D721Med (cell line): ENCODE measurements at places on chromosomes 3 and 15.

GRCh38 chr15:33142708-33143107, 51.8 kb downstream of the FMN1 start:
- DNase-seq, result no peak

DNA sequence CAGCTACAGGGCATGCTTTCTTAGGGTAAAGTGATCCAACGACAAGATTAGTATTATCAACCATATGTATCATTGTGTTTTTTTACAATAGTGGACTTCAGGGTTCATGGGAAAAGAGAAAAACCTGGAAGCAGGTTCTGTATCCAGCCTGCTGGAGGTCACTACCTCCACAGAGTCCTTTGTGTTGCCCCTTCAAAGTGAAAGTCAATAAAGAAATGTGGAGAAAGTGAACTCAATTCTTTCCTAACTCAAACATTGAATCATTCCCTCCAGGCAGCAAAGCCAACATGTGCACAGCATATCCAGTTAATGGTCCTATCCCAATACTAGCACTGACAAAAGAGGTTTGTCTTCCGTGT, 45.4 kb downstream of the FGF7 start:
- no peak for DNase-seq

GRCh38 chr3:84442533-84442932, 516.3 kb upstream of the CADM2 start:
- no peak for DNase-seq

DNA sequence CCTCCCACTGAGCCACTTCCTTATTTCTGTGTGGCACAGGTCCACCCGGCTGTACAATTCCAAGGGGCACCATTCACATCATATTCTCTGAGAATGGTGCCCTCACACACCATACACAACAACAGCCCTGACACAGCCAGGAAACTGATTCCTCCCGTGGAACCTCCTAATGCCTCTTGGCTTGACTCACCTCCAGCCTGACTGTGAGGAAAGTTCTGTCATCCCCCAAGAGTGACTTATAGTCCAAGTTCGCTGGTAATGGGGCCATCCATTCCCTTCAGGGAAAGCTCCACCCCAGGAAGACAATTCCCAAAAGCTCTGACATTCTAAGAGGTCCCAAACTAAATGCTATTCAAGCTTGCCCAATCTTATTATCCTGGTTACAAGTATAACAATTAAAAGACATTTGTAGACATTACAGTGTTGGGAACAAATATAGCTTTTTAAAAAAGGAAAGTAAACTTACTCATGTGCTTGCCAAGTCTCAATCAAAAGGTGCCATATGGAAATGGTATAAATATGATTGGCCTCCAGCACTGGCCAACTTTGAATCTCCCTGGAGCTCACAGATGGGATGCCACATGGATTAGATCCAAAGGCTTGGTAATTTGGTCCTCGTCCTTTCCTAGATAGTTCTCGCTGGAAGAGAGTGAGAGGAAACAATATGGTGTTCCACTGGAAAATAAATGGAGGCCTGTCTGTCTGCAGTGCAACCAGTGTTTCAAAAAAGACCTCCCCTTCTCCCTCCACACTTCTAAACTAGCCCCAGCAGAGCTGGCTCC, 56.3 kb upstream of the PSMD6 start:
- DNase-seq, result no peak

GRCh38 chr3:63364495-63364894, 86.4 kb downstream of the SYNPR start:
- DNase-seq, result no peak

DNA sequence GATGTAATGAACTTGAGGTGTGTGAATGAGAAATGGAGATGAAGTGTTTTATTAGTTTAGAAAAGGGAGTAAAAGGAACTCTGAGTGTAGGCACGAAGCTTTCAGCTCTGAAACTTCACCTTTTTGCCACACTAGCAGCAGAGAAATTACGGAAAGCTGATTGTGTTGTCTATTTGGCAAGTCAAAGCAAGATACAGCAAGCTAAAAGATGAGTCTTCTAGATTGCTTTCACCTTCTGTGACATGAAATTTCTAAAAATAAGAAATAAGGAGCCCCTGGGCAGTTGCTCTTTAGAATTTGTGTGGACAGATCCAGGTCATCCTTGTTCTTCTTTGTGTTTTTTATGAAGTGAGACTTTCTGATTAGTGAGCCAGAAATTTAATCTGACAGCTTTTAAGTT, 143.4 kb downstream of the FNDC3B start:
- DNase-seq, result no peak

- no peak for DNase-seq
These were observed 23.5 kb downstream of the CHP1 start for GRCh38 chr15:41254560-41254959.

DNA sequence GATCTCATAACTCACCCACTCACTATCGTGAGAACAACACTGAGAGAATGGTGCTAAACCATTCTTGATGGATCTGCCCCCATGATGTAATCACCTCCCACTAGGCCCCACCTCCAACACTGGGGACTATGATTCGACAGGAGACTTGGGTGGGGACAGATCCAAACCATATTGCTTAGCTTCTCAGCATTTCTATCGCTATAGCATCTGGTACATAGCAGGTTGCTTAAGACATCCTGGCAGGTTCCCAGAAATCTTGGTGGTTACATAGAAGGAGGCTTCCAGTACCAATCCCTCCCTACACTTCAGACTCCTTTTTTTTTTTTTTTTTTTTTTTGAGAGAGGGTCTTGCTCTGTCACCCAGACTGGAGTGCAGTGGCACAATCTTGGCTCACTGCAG, 487.8 kb downstream of the EDEM1 start:
- DNase-seq, result no peak

- no peak for DNase-seq
These were observed 64.9 kb upstream of the SUCLG2 start for GRCh38 chr3:67719333-67719732.

DNA sequence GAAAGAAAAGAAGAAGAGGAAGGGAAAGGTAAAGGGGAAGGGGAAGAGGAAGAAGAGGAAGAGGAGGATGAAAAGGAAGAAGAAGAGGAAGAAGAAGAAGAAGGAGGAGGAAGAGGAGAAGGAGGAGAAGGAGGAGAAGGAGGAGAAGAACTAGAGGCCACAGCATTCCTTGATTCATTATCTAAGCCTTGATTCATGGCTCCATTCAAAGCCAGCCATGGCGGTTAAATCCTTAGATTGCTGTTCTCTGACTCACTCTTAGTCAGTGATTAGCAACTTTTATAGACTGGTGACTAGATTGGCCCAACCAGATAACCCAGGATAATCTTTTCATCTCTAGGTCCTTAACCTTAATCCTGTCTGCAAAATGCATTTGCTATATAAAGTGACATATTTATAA, 47.6 kb downstream of the OSTN start:
- DNase-seq, result no peak

- DNase-seq, result no peak
These were observed 32.0 kb upstream of the PRICKLE2 start for GRCh38 chr3:64257100-64257755.

DNA sequence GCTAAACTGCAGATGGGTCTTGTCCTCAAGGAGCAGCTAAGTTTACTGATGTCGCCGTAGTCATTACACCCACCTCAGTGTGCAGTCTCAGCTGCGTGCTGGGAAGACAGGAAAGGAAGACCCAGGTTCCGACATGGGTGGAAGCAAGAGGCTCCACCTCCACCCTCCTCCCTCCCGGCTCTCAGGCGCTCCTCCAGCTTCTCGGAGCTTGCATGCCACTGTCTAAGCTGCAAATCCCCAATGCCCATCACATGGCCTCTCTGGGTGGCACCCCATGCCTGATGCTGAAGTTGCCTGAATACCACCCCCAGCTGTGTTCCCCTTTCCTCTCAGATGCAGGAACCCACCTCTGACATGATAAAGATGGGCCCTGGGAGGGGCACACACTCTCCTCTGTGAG, 58.5 kb downstream of the MGLL start:
- no peak for DNase-seq

DNA sequence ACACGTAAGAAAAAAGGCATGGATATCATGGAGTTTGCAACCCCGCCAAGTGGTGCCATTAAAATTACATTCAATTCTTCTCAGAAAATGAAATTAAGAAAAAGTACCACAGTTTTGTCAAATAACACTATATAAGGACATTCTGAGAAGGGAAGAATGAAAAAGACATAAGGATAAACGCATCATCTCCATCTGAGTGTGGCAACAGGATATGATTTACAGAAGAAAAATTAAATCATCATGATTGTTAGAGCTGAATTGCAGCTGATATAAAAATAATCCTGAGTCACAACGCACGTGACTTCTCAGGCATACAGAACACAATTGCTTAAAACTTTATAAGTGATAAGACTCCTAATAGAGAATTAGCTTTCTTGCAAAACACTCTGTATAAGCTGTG, 133.8 kb downstream of the GREM1 start:
- DNase-seq, result no peak

- no peak for DNase-seq
These were observed 982.2 kb upstream of the SEMA6D start for GRCh38 chr15:46735115-46735514.

GRCh38 chr3:24235121-24235520, 259.5 kb downstream of the THRB start:
- no peak for DNase-seq

- DNase-seq, result no peak
These were observed 165.5 kb upstream of the LRRN1 start for GRCh38 chr3:3633761-3634160.

- DNase-seq, result no peak
These were observed 361.4 kb downstream of the VGLL3 start for GRCh38 chr3:86629511-86629910.

DNA sequence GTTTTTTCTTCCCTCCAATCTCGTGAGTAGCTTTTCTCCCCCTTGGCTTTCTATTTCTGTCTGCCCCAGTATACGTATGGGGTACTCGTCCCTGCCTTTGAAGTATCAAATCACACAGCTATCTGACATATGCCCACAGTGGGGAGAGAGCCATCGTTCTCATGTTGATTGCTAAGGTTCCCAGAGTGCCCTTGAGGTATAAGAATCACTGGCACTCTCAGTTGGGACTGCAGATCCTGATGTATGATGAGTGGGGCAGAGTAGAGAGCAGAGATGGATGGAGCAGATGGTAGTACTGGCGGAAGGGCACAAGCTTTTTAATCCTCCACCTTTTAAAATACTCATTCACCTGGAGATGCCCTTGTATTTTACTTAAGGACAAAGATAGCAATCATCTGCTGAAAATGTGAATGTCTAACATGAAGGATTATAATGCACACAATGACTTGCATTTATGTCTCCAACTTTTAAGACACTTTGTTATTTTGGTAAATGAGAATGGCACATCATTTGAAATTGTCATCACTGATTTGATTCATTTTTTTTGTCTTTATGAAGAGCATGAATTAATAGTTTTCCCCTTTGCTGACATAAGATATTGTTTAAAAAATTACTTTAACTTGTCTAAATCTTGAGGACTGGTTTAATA, 239.6 kb downstream of the NR1D2 start:
- DNase-seq, result no peak

DNA sequence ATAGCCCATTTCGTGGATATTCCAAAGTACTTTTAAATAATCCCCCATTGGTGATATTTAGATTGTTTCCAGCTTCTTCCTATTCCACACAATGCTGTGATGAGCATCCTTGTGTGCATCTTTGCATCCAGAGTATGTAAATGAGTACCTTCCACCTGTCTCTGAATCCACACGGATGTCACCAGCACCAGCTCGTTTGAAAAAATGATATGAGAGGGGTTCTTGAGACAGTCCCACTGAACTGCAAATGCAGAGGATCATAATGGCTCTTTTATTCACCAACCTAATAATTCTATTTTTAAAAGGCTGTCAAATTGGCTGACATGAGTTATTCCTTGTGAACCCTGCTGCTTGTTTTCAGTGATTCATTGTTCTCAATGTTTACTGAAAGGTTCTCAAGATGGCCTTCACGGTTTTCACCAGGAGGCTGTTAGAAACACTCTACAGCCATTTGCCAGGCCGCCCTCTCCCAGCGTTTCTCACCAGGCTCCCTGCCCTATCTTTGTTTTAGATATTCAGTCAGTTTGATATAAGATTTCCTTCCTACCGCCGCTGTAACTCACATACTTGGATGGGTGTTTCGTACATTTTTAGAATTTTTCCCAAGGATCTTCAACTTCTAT, 96.7 kb upstream of the PTPRG start:
- no peak for DNase-seq

DNA sequence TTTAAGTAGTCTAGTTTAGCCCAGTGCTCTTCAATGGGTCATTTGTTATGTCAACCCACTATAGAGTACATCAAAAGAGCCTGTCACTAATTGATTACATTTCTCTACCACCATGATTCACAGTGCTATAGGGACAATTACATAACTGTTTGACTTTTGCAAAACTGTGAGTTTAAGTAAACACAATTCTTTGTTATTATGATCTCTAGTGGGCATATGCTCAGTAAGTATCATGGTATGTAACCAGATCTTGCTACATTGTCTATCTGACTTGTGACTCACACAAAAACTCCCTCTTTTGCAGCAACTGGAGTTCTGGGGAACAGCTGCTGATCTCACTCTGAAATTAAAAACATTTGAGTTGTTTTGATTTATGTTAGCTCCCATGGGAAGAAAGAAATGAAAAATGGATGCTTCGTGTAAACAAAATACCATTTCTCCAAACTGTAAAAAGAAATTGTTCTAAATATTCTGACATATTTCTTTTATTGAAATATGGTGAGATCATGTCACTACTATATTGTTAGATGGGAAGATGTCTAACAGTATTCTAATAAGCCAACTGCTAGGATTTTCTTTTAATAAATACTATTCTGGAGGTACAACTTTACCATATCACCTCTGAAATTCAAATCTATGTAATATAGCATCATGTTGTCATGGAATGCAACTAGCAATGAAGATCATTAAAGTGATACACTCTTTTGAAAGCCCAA, 470.4 kb downstream of the ROBO1 start:
- no peak for DNase-seq

GRCh38 chr3:59685432-59685831, 635.6 kb upstream of the CFAP20DC start:
- DNase-seq, result no peak

- DNase-seq, result no peak
These were observed 179.5 kb upstream of the EIF1B start for GRCh38 chr3:40129981-40130380.

- DNase-seq, result no peak
These were observed 111.3 kb downstream of the BBX start for GRCh38 chr3:107634099-107634489.

DNA sequence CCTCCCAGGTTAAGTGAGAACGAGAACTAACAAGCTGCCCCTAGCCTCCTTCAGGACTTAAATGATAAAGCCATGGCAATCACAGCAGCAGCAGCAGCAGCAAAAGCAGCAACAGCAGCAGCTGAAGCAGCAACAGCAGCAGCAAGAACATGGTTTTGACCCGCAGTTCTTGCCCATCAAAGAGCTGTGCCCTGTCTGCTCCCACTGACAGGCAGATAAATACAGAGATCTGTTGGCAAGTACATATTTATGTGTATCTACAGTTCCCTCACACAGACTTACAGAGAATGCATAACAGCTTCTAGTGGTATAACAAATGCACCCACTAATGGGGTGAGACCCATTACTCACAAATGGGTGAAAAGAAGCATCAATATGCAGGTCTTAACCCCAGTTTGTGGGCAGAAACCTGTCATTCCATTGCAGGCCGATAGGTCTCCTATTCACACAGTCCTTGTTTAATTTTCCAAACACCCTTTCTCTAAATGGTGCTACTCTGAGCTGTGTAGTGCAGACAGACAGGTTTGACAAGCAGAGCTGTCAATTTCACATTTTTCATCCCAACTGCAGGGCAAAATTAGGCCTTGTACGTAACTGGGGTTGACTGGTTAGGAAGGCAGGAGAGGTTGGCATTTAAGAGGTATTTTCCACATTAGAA, 316.3 kb downstream of the TIGIT start:
- no peak for DNase-seq
